ENCODE measurements at places on chromosomes 5 and 9.
A peak's percentile ranks its signal among the peaks of the same experiment; 100 is the strongest.

GRCh38 chr5:153148624-153148976 is 341.9 kb upstream of the GRIA1 start:
- no peak for DNase-seq

- DNase-seq, result no peak
Observed at GRCh38 chr5:172283020-172283861, at the start of gene UBTD2. TSS of gene UBTD2 (minus strand) at chr5:172283764. CDS start at chr5:172283665, 99 bp downstream.

GRCh38 chr5:72523960-72524582 is 16.9 kb upstream of the ZNF366 start:
- peak; percentile 71 for DNase-seq

DNA sequence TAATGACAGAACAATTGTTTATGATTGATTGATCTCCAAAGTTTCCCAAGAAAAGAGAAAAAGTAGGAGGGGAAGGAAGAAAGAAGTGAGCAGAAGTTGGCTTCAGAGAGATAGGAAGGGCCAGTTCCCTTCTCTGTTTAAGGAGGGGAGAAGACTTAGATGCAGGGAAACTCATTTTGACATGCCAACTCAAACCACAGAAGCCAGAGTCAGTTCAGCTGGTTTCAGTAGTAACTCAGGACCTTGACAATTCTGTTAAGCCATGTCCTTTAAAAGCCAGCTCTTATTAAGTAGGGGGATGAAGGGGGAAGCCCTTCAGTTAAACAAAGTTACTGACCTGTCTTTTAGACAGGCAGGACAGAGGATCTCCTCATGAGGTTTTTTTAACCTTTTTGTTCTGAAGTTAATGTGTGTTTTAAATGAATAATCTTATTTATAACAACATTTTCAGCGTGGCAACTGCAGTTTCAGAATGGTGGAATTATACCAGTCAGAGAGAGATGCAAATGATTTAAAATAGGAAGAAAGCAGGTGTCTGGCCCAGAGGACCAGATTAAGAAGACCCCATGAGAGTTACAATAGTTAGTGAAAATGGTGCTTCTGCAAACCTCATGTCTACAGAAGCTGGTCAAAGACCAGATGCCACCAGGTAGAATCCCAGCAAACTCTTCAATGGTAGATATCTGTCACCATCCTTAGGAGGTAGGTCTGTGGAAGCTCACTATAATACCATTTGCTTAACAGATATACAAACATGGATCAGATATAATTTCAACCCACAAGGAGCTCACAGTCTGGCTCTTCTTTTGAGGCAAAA is 29.3 kb upstream of the ABL1 start:
- no peak for DNase-seq

DNA sequence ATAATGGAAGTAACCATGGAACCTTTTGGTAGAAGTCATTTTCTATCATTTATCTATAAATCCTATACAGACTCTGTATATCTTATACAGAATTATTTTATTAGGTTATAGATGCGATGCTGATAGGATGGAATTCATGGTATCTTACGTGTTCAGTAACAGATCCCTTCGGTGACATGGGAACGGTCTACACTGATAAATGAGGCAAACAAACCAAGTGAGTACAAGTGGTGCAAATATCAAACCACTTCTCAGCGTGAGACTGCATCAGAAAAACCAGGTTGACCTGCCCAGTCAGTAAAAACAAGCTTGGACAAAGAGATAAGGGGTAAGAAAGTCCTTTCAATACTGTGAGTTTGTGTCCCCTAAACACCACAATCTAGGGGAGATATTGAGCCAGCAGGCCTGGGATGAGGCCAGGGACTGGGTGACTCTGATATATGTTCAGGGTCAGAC is 215.5 kb downstream of the GAPVD1 start:
- DNase-seq, result no peak

DNA sequence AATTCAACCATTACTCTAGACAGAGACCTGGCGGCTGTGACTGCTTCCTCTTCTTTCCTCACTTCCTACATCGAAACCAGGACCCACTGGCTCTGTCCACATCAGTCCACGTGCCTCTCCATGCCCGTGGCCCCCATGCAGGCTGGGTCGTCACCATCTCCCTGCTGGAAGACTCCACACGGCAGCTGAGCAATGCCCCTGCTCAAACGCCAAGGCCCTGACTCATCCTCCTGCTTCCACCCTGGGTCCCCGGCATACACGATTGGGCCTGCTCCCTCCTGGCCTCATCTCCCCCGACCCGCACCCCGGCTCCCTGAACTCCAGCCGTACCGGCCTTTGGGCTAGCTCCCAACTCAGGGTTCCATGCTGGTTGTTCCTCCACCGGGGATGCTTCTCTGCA is 67.2 kb upstream of the IER5L start:
- DNase-seq, result no peak

GRCh38 chr5:167699432-167699831 is 592.0 kb upstream of the WWC1 start:
- peak; percentile 83 for DNase-seq

DNA sequence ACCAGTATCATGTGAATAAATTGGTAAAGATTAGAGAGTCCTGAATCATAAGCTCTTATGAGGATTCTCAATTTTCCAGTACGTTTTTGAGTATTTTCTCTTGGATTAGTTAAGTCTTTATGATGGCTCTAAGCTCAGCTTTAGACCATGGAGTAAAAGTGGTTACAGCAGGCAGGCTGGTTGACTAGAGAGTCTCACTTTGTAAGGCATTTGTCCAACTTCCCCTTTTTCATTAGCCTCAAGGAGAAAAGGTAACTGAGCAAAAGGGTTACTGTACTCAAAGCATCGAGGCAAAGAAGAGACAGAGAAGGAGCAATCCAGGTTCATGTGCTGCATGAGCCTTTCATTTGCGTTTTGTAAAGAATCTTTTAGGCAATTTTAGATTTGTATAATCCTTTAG is 8.5 kb downstream of the NOP16 start:
- no peak for DNase-seq

GRCh38 chr5:127055880-127056653 is 17.2 kb downstream of the C5orf63 start:
- no peak for DNase-seq

DNA sequence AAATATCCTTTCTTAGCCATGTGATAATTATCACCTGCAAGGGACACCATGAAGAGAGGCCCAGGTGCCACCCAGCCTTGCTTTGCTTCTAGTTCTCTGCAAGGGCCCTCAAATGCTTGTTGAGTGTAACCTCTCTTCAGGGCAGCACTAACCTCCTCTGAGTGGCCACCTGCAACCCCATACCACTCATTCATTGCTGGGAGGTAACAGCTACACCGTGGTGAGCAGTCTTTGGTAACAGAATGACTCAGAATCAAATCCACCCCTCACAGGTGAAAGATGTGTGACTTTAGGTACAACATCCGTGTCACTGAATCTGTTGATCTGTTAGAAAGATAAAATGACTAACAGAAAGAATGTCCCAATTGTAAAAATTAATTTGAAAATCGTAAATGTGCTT is 365.1 kb upstream of the TRPC7 start:
- DNase-seq, result no peak

DNA sequence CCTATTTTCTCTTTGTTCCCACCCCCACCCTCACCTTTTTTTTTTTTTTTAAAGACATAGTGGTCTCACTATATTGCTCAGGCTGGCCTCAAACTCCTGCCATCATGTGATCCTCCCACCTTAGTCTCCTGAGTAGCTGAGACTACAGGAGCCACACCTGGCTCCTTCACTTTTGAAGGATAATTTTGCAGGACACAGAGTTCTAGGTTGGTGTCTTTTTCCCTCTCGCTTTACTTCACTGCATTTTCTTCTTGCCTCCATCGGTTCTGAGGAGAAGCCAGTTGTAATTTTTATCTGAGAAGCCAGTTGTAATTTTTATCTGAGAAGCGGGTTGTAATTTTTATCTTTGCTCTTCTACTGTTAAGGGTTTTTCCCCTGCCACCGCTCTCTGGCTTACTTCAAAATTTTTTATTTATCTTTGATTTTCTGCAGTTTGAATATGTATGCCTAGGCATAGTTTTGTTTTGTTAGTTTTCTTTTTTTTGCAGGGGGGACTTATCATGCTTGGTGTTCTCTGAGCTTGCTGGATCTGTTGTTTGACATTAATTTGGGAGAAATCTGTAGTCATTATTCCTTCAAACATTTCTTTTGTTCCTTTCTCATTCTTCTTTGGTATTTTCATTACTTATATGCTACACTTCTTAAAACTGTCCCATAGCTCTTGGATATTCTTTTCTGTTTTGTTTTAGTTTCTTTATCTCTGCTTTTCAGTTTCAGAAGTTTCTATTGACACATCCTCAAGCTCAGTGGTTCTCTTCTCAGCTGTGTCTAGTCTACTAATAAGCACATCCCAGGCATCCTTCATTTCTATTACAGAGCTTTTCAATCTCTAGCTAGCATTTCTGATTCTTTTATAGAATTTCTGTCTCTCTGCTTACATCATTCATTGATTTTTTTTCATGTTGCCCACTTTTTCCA is 148.2 kb upstream of the CHD1 start:
- no peak for DNase-seq

DNA sequence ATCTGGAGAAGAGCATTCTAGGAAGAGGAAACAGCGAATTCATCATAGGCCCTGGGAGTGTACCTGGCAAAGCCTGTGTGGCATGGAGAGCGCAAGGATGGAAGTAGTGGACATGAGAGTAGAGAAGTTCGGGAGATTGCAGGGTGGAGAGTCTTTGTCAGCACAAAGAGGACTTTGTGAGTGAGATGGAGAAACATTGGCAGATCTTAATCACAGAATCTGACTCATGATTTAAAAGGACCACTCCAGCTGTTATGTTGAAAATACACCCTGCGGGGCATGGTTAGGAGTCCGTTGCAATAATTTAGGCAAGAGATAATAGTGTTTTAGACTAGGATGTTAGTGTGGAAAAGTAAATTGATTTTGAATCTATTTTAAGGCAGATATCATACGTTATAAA is 116.9 kb downstream of the HACD4 start:
- DNase-seq, result no peak

DNA sequence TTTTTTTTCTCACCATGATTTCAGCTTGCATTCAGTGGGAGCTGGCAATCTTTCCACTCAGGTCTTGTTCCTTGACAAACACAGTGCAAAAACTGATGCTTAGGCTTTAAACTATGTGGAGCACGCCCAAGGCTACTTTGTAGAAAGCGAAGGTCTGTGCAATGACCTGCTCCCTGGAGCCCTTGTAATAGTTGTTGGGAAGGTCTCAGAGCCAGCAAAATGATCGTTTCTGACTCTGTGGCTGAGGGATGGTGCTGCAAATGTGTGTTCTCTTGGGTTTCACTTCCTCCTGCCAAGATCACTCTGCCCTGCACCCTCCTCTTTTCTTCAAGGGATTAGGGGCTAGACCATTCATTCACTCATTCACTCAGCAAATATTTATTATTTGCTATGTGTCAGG is 249.7 kb upstream of the MAP3K1 start:
- DNase-seq, result no peak

DNA sequence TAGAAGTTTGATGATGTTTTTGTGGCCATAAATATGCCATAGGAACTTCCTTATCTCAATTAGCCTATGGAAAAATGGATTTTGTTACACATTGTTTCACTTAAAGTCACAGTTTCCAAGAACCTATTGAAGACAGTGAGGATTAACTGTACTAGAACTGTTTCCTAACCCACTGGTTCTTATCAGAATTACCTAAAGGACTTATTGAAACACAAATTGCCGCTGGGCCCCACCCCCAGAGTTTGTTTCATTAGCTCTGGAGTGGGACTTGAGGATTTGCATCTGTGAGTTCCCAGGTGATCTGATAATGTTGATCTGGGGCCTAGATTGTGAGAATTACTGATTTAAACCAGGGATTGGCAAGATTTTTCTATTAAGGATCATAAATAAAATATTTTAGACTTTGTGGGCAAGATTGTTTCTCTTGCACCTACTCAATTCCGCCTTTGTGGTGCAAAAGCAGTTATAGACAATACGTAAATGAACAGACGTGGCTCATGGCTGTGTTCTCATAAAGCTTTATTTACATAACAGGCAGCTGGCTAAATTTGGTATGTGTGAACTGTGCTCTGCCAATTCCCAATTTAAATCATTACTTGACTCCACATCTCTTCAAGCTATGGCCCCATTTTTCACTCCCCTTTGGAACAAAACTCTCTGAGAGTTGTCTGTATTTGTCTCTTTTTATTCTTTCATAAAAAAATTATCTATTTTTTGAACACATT is 9.3 kb downstream of the JAK2 start:
- no peak for DNase-seq

GRCh38 chr9:72394066-72394465 is 29.1 kb upstream of the ZFAND5 start:
- no peak for DNase-seq

- DNase-seq, result no peak
Observed at GRCh38 chr5:107012371-107012770, 658.4 kb downstream of the EFNA5 start.

- DNase-seq, result no peak
Observed at GRCh38 chr9:35790025-35790384, 1.4 kb upstream of the NPR2 start.

DNA sequence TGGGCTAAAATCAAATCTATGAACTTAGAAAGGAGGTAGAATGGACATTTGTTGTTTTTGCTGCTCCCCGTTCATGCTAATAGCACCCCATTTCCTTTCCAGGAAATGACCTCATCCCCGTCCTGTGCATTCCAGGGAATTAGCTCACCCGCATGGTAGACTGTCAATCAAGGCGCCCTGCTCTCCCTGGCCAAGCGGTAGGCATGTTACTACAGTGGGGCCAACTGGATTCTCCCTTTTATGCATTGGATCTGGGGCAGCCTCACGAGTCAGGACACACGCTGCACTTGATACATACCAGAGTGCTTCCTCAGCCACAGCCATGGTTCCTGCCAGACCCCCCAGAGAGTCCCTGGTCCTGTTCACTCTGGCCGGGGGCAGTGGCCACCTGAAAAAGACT is 111.0 kb upstream of the PTCH1 start:
- DNase-seq, result no peak

DNA sequence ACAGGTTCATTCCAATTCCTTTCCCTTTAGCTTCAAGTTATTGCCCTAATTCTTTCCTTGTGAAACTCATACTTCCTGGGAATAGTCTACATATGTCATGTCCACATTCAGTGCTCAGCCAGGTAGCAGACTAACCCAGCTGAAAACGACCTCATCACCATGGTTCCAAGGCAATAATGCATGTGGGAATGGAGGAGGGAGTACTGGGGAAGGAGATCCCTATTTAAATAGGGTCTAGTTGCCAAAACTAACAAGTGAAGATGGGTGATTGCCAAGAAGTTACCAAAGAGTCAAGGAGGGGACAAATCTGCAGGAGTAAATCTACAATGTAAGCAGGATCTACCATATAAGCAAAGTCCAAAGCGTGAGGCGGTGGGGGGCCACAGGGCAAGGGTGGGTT is 47.3 kb upstream of the MCTP1 start:
- no peak for DNase-seq
